Activated naive CD8-positive, alpha-beta T cell treated with anti-CD3 and anti-CD28 coated beads for 36 hours (primary cell): ENCODE measurements at places on chromosomes 11 and 22. TPM values are rescaled to one million over a fixed set of nuclear protein-coding genes. Genes with fewer than 3 reads are reported as not detected.

DEFB131B gene
- not detected for total RNA-seq

MMP13 gene
- not detected for total RNA-seq

MOGAT2 gene
- not detected for total RNA-seq

TCN1 gene
- not detected for total RNA-seq

CCDC87 gene
- 0.16 TPM for total RNA-seq

CPSF7 gene
- 139 TPM for total RNA-seq

EFCAB6 gene
- 0.37 TPM for total RNA-seq

TSPAN32 gene
- total RNA-seq = 5.4 TPM

KRTAP5-9 gene
- total RNA-seq = not detected

NRGN gene
- 7.8 TPM for total RNA-seq

SMTNL1 gene
- not detected for total RNA-seq

MRGPRX4 gene
- not detected for total RNA-seq

L3MBTL2 gene
- total RNA-seq = 46.6 TPM

THY1 gene
- not detected for total RNA-seq

DNA sequence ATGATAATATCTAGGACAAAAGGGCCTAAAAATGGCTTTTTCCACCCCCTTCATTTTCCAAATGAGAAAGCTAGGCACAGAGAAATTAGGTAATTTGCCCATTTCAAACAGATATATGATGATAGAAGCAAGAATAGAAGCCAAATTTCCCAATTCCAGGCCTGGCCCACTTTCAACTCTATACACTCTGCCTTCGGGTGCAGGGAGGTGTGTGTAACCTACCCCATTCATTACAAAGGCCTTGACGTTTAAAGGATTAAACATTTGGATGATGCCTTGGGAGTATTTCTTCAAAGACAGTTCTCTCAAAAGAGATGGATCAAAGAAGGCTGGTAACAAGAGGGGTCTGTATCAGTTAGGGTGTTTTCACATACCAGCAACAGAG, 134.1 kb downstream of the CCDC34 start:
- DNase-seq = no peak

- DNase-seq = no peak
Measured at GRCh38 chr11:61621917-61622585, 41.2 kb upstream of the SYT7 start.

DNA sequence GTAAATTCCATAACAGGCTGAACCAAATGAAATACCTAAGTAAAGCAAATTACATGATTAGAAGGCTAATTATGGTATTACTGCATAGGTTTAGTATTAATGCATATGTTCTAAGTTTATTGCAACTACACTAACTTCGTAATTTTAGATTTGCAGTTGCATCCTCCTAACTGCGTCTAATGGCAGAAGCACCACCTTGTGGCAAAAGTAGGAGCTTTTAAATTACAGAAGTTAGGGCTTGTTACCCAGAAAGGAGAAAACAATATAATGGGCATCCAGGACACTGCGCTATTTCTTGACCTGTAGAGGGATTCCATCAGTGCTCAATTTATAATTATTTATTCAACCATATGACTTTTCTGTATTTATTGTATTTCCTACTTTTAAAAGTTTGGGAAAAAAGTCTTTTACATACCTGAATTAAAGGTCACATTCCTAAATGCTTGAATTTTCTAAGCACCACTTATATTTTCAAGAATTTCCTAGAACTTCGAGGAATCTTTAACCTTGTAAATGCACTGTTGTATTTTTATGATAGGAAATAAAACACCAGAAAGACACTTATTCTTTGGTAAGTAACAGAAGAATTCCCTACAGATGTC, 16.3 kb upstream of the GPR83 start:
- DNase-seq = no peak

DNA sequence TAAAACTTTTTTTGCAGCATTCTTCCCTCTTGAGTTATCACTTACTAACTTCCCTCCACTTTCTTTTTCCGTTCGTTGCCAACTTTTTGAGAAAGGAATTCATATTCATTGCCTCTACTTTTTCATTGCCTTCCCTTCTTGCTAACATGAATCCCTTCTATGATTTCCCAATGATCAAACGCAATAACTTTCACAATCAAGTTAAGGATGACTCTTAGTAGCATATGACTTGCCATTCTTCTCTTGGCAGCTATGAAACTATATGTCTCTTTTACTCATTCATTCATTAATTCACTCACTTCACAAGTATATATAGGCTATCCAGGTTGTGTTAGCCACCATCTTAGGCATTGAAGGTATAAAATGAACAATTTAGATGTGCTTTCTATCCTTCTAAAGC, 16.6 kb upstream of the ARHGAP20 start:
- DNase-seq = no peak

GRCh38 chr11:86693518-86693917, 21.1 kb upstream of the ME3 start:
- no peak for DNase-seq

DNA sequence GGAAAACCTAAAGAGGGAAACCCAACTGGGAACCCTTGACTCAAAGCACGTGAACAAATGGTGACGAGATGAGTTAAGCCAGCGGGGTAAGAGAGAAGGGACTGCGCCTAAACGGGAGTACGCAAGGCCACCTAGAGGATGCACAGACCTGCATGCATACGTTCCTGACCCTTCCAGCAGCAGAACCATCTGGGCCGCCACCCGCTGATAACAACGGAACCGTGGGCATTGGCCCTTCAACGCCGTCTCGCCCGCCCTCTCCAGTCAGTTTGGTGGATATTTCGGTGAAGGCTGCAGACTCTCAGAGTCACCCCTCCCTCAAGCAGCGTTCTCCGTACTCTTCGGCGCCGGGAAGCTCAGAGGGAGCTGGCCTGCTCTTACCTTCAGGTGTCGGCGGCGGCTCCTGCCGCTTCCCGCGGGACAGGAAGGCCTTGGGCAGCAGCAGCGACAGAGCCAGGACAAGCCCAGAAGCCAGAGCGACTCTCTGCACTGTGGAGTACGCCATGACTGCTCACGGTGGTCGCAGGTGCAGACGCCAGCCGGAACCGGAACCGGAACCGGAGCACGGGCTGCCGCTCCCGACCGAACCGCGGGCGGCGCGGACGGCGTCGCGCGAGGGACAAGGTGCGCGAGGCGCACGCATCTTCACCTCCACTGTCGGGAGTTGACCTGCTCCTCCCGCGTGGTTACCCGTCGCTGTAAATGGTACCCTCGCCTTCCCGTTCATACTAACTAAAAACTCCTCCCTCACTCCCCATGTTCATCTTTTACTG, at the start of gene RIC3:
Gene RIC3, minus strand, starts transcription at position 541 of the 773 bp plus-strand sequence. Its CDS starts 36 bp downstream, at position 505.
- peak; percentile 65 for DNase-seq

GRCh38 chr11:41222236-41222635, 237.2 kb downstream of the LRRC4C start:
- no peak for DNase-seq

DNA sequence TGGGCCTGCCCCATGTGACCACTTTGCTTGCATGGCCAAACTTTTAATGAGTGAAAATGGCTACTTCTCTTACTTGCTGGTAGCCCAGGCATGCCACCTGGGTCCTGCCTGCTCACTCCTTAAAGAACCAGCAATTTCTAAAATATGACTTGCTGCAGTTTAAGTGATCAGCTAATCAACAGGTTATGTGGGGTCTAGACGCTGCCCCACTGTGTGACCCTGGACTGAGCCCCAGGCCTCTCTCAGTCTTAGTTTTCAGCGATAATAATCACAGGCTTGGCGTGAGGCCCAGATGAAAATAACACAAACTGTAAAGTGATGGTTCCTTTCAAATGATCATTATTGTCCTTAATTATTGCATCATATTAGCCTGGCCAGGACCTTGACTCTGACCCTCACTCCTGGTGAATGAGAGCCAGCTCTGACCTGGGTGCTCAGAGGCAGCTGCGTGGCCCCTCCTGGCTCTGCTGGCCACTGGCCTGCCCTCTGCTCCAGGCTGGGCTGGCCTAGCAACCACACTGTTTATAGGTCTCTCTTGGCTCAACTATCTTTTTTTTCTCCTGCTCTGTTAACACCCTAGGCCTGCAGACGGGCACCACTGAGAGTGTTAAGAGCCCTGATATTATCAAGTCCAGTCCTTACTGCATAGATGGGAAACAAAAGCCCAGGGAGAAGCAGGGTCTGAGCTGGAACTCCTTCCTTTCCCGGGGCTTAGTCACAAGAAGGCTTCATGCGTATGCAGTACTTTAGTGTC, 89.7 kb downstream of the RRM1 start:
- no peak for DNase-seq

DNA sequence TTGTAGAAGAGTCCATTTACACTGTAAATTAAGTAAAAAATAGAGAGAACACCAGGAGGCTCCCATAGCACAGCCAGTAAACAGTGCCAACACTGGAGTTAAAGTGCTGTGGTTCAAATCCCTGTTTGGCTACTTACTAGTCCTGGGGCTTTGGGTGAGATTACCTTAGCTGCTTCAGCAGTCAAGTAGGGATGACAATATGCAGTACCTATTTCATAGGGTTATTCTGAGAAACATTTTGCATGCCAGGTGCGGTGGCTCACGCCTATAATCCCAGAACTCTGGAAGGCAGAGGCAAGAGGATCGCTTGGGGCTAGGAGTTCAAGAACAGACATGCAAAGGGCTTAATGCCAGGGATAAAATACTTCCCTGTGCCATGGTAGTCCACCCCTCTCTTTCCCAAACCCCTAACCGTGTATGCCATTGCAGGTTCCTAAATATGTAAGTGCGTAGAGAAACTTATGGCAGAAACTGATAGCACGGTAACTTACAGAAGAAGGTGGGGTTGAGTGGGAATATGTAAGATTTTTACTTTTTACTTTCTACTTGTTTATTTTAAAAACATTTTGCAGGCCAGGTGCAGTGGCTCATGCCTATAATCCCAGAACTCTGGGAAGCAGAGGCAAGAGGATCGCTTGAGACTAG, 86.4 kb upstream of the PICALM start:
- no peak for DNase-seq

- no peak for DNase-seq
Measured at GRCh38 chr22:39430576-39431150, 26.1 kb upstream of the MGAT3 start.

- no peak for DNase-seq
Measured at GRCh38 chr22:31332010-31332409, 14.1 kb downstream of the PATZ1 start.

GRCh38 chr22:40928657-40929056, 22.5 kb upstream of the RBX1 start:
- no peak for DNase-seq

GRCh38 chr11:66841861-66842260, 1.4 kb upstream of the RCE1 start:
- DNase-seq = no peak

- DNase-seq = no peak
Measured at GRCh38 chr11:78676026-78676557, 101.4 kb upstream of the NARS2 start.

- DNase-seq = no peak
Measured at GRCh38 chr11:126879516-126879915, 121.1 kb downstream of the KIRREL3 start.

- no peak for DNase-seq
Measured at GRCh38 chr11:25655636-25656035, 676.3 kb upstream of the ANO3 start.

DNA sequence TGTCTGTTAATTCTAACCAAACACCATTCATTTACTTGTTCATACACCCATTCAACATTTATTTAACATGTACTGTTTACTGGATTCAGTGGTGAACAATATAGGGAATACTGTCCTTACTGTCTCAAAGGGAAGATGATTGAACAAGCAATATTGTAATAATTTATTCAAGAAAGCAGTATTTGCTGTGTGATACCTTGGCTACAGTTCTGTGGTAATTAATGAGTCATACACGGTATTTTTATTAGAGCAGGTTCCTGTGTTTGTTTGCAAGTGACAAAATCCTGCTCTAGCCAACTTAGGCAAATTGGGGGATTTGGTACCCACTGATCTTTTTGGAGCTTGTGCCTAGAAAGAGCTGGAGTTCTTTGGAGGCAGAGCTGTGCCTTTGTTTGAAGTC, 15.7 kb downstream of the PIH1D2 start:
- DNase-seq = no peak

DNA sequence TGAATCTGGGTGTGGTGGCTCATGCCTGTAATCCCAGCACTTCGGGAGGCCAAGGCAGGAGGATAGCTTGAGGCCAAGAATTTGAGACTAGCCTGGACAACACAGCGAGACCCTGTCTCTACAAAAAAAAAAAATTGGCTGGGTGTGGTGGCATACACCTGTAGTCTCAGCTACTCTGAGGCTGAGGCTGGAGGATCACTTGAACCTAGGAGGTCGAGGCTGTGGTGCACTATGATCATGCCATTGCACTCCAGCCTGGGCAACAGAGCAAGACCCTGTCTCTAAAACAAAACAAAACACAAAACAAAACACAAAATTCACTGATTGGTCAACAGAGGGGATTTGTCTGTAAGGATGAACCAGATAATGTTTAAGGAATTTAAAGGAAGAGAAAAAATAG, 113.7 kb downstream of the STIM1 start:
- no peak for DNase-seq

- no peak for DNase-seq
Measured at GRCh38 chr22:29319072-29319471, 3.6 kb upstream of the RASL10A start.

GRCh38 chr11:2737866-2738265, 38.1 kb upstream of the KCNQ1OT1 start:
- no peak for DNase-seq

- DNase-seq = peak; percentile 57
Measured at GRCh38 chr22:17106785-17107546, 14.2 kb downstream of the TMEM121B start.

DNA sequence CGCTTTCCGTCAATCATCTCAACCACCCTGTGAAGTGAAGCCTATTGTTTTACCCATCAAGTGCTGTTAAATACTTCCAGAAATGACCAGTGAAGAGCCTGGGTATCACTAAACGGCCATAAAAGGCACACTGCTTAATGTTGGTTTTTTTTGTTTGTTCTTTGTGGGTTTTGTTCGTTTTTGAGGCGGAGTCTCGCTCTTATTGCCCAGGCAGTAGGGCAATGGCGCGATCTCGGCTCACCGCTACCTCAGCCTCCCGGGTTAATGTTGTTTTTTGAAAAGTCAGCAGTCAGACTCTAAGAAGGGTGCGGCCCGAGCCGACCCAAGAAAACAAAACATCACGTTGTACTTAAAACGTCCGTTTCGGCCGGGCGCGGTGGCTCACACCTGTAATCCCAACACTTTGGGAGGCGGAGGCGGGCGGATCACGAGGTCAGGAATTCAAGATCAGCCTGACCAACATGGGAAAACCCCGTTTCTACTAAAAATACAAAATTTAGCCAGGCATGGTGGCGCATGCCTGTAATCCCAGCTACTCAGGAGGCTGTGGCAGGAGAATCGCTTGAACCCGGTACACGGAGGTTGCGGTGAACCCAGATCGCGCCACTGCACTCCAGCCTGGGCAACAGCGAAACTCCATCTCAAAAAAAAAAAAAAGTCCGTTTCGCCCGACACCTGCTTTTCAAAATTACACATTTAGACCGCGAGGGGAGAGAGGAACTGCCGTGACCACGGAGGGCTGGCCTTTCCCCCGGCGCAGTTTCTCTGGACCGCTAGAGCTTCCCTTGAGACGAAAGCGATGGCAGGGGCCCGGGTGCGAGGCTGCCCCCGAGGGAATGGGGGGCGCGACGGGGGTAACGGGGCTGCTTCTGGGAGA, 714 bp downstream of the CD59 start:
- DNase-seq = peak; percentile 62

- DNase-seq = no peak
Measured at GRCh38 chr11:109130910-109131309, 291.1 kb upstream of the C11orf87 start.

- no peak for DNase-seq
Measured at GRCh38 chr11:65965986-65966762, 4.6 kb downstream of the SART1 start.

- DNase-seq = no peak
Measured at GRCh38 chr11:69242266-69242920, 51.6 kb upstream of the MYEOV start.
